Inflammatory macrophage (primary cell): ENCODE measurements at places on chromosomes 1 and 21.

- DNase-seq, result no peak
Measured at GRCh38 chr1:206860165-206860564, 5.3 kb upstream of the IL20 start.

DNA sequence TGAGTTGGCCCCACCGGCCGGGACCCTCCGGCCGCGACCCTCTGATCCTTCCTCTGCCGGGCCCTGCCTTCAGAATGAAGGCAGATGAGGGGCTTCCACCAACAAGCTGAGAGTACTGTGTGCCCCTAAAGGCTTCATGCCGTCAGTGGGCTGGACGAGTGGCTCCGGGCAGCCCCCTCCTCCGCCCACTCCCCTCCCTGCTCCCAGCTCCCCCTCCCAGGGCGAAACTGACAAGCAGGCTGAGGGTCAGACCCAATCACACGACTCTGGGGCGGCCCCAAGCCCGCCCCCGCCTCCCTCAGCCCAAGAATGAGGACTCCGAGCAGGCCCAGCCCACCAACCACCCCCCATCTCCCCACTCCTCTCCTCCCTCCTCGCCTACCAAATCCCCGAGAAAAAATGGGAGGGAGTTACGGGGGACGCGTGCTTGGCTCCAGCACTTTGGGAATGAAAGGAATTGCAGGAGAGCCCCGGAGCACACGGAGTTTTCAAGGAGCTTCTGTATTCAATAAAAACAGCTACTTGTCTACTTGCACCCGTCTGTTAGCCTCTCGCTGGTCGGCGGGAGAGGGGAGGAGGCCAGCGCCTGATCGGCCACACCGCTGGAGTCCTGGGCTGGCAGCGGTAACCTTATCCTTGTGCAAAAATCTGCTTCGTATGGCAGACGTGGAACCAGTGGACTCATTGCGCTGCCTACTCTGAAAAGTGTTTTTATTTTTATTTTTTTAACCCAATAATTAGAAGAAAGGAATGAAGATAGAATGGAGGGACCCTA, at the start of gene COL11A1:
Gene COL11A1, minus strand, starts transcription at position 147 of the 775 bp plus-strand sequence. CDS start 344 bp downstream, outside the sequence.
- no peak for DNase-seq

GRCh38 chr1:184975208-184975870, 1.0 kb upstream of the NIBAN1 start:
- peak; percentile 37 for DNase-seq

GRCh38 chr1:213136190-213136917, 85.3 kb downstream of the RPS6KC1 start:
- DNase-seq, result no peak

GRCh38 chr1:31669786-31670592, 25.3 kb upstream of the PEF1 start:
- peak; percentile 38 for DNase-seq

GRCh38 chr1:15508700-15509487, 15.1 kb downstream of the CASP9 start:
- no peak for DNase-seq

DNA sequence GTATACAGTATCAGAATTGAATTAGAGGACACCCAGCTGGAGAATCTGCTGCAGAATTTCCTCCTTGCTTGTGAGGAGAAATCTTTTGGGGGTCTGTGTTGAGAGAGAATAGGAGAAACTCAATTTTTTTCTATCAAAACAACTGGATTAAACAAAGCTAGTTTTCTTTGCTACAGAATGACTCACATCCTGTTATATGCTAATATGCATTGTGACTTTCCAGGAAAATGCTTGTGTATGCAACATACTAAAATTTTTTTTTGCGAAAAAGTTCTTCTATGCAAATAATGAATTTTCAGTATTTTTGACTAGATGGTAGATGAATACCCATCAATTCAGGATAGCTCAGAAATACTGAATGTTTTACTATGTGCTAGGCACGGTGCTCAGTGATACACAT, 2.2 kb downstream of the VAMP4 start:
- no peak for DNase-seq

- DNase-seq, result peak; percentile 84
Measured at GRCh38 chr1:23559985-23560741, 862 bp upstream of the ID3 start.

- no peak for DNase-seq
Measured at GRCh38 chr21:46081022-46081861, 16.7 kb upstream of the COL6A2 start.

DNA sequence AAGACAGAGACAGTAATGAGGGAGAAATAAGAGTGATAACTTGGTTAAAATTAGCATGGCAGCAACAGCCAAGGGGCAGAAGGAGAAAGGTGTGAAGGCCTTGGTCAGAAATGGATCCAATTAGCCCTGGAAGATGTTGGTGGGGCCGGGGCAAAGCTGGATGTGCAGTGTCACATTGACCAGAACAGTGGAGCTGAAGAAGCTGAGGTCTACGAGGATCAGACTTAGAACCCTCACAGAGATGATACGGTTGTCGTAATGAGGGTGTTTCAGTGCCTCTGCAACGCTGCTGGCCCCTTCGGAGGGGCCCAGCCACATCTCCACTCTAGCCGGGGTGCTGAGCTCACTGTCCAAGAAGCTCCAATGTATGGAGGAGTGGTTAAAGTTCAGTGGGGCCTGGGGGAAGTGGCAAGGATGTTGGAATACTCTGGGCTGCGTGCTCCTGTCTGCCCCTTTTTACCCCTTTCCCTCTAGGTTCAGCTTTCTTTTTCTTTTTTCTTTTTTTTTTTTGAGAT, 14.2 kb downstream of the SH2D2A start:
- no peak for DNase-seq

DNA sequence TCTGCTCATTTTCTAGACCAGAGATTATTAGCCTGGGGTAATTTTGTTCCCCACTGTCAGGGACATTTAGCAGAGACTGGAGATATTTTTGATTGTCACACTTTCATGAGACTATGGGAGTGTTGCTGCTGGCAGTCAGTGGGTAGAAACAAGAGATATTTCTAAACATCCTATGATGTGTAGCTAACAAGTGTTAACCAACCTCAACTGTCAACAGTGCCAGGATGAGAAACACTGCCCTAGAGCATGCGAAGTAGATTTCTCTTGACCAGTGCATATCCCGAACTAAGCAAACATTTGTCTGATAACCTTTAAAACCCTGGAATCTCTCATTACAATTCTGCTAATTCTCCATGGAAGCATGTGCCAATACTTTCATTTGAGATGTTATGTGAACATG, 607.4 kb upstream of the TMPRSS15 start:
- DNase-seq, result no peak

DNA sequence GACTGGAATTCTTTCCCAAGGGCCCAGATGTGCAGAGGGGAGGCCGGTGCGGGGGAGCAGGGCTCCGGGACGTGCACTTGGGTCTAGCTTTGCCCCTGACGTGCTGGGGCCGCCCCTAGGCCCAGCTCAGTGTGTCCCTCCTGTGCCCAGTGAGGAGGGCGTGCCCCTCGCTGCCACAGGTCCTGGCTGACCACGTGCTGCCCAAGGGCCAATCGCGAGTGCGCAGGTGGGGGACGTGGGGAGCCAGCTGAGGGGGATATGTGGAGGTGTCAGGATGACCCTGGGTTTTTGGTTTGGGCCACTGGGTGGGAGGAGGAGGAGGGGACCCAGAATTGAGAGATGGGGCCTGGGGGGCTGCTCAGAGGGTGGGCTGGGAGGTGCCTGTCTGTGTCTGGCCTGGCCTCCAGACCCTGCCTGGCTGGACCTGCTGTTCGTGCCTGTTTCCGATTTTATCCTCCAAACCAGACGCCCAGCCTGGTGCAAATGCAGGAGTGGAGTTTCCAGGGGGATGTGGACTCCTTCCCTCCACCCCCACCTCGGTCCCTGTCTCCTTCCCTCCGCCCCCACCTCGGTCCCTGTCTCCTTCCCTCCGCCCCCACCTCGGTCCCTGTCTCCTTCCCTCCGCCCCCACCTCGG, 6.1 kb upstream of the RNF223 start:
- no peak for DNase-seq

GRCh38 chr1:177181631-177182291, 11.0 kb downstream of the BRINP2 start:
- DNase-seq, result peak; percentile 12

DNA sequence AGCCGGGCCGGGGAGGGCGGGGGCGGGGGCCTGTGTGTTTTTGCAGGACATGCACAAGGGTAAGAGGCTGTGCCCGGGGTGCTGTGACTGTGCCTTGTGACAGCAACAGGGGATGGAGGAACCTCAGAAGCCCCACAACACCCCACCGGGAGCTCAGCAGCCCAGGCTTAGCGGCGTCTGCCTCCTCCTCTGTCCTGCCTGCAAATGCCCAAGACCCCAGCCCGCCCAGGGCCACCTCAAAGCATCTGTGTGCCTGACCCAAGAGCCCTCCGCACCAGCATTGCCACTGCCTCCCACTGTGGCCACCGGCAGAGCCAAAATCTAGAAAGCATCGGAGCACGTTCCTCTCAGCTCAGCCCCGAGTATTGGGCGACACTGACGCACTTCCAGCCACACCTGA, 2.7 kb upstream of the ACTRT2 start:
- no peak for DNase-seq

GRCh38 chr1:60935599-60936110, 146.7 kb upstream of the NFIA start:
- DNase-seq, result no peak

DNA sequence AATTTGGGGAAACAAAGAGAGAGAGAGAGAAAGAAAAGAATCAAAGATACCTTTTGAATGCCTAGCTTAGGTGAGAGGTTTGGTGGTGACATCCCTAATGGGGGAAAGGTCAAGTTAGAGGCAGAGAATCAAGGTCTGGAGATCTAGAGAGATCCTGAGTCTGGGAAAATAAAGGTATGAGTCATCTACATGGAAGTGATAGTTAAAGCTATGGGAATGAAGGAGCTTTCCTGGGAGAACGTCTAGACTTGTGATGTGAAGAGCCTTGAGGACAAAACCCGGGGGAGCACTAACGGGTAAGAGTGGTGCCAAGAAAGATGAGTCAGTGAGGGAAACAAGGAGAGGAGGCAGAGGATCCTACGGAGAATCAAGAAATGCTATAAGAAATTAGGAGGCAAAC, 110.8 kb upstream of the RUNX1 start:
- DNase-seq, result no peak

- peak; percentile 80 for DNase-seq
Measured at GRCh38 chr1:157045250-157046218, at the start of gene ARHGEF11. Gene ARHGEF11, minus strand, starts transcription at chr1:157045742. Its CDS starts 1,412 bp downstream, at chr1:157044330.

DNA sequence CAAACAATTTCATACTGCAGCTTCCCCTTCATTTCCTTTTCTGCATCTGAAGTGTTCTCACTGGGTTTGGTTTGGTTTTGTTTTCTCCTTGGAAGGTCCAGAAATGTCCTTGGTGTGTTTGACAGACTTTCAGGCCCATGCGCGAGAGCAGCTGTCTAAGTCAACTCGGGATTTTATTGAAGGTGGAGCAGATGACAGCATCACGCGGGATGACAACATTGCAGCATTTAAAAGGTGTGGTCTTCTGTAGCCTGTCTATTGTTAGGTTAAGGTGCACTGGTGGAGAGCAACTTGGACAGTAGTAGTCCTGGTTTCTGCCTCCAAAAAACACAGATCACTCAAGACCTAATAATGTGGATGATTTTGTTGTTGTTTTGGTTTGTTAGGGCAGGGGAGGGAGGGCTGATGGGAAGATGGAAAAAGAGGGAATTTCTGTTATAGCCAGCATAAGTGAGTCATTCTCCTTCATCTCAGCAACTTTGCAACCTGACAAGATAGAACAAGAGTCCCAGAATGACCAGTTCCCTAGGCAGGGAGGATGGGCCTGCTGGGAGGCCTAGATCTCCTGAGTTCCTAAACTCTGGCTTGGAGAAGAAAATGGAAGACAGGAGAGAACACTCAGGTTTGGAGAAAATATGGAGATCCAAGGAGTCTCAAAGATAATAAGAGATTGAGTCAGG, 12.5 kb downstream of the HAO2 start:
- no peak for DNase-seq

DNA sequence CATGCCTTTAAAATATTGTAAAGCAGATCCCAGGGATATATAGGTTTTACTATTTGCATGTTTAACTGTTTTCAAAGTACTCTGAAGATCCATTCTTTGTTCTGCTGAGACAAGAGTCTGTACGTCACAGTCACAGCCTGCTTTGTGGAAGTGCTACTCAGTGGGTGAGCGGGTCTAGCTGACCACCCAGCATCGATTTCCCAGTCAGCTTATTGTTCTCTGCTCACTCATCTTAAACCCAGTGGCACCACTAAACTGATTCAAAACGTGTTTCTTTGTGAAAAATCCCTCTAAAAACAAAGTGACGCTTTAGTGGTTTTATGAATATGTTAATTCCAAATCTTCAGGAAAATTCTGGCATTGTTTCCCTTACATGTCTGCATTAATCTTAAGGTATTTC, 12.4 kb downstream of the PLPP3 start:
- no peak for DNase-seq

GRCh38 chr1:173827611-173828010, 2.9 kb upstream of the CENPL start:
- DNase-seq, result no peak

- no peak for DNase-seq
Measured at GRCh38 chr1:201652181-201652580, 113.3 kb downstream of the NAV1 start.

GRCh38 chr1:43632135-43632670, 17.7 kb upstream of the KDM4A start:
- DNase-seq, result no peak

GRCh38 chr1:86176226-86176625, 19.7 kb upstream of the COL24A1 start:
- DNase-seq, result no peak

DNA sequence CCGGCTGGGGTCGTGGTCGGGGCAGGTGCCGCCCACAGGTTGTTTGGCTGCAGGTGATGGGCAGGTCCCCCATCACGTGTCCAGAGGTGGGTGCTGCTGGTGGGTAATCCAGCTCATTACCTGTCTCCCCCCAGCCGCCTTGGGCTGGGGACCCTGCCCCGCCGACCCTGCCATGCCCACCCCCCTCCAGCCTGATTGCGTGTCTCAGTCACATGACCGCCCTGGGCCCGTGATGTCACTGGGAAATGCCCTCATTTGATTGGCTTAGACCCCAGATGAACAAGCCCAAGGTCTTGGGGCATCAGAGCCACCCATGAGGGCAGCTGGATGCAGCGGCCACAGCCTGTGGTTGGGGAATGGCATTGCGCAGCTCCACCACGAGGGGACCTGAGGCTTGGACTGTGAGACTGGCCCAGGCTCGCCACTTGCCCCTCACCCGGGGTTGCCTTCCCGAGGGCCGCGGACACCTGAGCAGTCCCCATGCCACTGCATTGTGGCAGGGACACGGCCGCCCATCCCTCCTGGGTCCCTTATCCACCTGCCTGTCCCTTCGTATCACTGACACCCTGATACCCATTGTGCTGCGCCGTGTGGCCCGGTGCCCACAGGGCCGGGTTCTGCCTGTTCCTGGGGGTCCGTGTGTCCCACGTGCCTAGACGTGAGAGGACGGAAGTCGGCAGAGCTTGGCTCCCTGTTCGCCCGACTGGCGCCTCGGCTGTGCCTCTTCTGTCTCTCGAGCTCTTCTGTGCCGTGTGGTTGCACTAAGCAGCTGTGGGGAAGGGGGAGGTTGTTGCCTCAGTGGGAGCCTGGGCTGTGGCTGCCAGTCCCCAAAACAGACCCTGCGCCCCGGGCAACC, 68.0 kb downstream of the FAAP20 start:
- DNase-seq, result no peak
